Activated CD4-positive, CD25-positive, alpha-beta regulatory T cell (primary cell): ENCODE measurements at places on chromosomes 16 and 17.

DNA sequence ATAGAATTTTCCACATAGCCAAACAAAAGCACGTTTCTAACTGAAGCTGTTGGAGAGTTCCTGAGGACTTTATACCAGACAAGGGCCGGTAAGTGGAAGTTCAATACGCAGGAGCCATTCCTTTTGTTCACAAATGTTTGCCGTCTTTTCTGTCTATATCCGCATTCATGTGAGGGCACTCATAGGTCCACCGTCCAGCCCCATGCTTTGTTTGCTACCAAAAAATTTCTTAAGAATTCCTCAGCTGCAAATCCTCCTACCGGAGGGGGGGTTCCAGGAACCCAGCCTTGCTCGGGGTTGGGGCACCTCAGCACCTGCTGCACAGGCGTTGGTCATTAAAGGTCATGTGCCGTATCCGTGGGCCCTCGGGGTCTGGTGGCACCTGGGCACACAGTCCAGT lies 276.8 kb downstream of the SEC14L1 start:
- DNase-seq, result no peak

GRCh38 chr17:142102-142661 lies 4.8 kb downstream of the SCGB1C2 start:
- no peak for DNase-seq

DNA sequence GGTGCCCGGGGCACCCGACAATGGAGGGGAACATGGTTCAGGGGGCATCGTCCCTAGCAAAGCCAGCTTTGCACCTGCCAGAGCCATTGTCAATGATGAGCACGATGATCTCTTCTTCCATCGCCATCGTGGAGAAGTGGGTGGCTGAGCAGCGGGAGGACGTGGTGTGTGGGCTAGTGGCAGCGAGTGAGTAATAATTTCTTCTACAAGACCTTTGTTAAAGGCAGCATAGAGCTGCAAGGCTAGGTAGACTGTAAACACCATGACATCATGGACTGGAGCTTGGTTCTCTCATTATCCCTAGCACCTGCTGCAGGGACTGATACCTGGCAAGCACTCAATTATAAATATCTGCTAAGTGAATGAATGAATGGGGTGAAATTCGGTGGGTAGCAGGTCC lies 6.7 kb upstream of the HEATR3 start:
- no peak for DNase-seq

DNA sequence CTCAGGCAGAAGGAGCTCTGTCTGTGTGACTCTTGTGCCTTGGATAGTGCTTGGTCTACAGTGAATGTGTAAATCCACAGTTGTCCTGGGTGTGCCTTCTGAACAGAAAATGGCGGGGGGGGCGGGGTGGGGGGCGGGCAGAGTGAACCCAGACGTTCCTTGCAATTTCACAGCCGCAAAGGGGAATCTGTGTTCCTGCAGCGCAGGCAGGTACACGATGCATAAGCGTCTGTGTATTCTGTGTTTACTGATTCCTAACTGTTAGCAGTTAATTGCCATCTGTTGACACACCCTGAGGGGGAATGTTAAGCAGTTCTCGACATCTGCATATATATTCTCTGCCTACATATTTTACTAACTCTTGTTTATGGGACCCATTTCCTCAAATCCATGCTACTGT lies 123.5 kb upstream of the ZFHX3 start:
- no peak for DNase-seq

DNA sequence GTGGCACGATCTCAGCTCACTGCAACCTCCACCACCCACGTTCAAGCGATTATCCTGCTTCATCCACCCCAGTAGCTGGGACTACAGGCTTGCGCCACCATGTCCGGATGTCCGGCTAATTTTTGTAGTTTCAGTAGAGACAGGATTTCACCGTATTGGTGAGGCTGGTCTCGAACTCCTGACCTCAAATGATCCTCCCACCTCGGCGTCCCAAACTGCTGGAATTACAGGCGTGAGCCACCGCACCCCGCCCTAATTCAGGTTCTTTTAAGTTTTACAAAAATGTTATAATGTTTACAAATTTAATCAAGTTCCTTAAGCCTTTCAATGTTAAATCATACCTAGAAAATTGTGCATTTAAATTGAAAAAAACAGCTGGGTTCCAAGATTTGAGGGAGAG lies 13.3 kb upstream of the GJD3 start:
- no peak for DNase-seq
